ENCODE measurements at places on chromosomes 4 and X. TPM values are rescaled to one million over a fixed set of nuclear protein-coding genes. Genes with fewer than 3 reads are reported as not detected.

- no peak for DNase-seq
Observed at GRCh38 chr4:113955948-113956347, 23.5 kb downstream of the ARSJ start.

DNA sequence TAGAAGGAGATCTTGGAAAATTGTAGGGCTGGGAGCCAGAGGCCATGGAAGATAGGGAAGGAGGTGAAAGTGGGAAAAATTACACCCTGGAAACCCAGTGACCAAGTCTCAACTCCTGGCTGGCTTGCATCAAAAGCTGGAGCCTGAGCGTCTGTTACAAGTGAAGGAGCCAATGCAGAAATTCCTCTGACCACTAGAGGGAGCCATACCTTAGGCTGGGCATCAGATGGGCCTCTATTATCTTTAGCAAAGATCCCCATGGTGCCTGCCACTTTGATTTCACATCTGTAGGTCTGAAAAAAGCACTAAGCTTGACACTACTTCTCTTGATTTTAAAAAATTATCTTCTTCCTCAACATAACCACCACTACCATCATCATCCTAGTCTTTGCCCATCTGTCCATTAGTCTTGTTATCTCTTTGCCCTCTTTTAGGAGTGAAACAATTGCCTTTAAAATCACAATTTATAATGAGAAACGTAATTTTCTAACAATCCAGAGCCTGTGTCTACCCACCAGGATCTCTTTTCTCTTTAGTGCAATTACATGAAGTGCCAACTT, 62.9 kb downstream of the ANAPC4 start:
- no peak for DNase-seq

- no peak for DNase-seq
Observed at GRCh38 chr4:177441061-177441802, 1.0 kb downstream of the AGA start.

The TDO2 gene
- polyA plus RNA-seq = 0.37 TPM

DNA sequence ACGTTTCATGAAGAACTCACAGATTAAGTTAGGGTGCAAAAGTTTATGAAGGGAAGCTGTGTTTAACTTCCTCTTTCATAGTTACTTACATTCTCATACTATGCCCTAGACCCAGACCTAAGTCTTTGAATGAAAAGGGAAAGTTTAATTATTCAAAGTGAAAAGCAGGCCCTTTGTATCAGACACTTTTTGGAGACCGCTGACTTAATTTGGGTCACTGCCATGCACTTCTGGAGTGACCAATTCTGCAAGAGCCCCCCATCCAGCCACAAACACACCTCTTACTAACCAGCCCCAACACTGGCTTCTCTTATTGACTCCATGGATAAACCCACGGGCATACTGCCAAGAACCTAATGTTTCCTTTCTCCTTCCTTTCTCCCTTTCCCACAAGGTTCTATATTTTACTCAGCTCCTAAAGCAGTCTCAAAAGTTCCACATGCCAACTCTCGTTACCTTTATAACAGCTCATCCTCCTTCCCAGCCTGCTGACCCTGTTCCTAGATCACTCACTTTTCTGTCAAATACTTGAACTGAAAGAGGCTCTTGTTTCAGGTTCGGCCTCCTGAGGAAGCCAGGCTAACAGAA, 34.5 kb downstream of the ABCE1 start:
- no peak for DNase-seq

The TEX13C gene
- polyA plus RNA-seq = not detected

The DLG3 gene
- polyA plus RNA-seq = 4.3 TPM

GRCh38 chrX:133437356-133437755, 22.1 kb upstream of the GPC4 start:
- no peak for DNase-seq

Measured in spleen (tissue), 13 donors.